ENCODE measurements at places on chromosomes 13 and 19.

DNA sequence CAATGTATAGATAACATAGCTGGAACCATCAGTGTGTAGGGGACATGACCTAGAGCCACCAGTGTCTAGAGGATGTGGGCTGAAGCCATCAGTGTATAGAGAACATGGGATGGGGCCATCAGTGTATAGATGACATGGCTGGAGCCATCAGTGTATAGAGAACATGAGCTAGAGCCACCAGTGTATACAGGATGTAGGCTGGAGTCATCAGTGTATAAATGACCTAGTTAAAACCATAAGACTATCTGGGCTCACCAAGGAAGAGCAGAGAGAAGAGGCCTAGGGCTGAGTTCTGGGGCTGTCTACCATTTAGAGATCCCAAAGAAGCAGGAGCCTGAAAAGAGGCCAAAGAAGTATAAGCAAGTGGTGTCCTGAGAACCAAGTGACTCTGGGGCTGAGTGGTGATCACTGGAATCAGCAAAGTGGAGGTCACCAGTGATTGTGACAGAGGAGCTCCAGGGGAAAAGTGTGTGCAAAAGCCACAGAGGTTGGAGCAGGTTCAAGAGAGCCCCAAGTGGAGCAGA, 41.0 kb downstream of the RFX2 start:
- no peak for DNase-seq

DNA sequence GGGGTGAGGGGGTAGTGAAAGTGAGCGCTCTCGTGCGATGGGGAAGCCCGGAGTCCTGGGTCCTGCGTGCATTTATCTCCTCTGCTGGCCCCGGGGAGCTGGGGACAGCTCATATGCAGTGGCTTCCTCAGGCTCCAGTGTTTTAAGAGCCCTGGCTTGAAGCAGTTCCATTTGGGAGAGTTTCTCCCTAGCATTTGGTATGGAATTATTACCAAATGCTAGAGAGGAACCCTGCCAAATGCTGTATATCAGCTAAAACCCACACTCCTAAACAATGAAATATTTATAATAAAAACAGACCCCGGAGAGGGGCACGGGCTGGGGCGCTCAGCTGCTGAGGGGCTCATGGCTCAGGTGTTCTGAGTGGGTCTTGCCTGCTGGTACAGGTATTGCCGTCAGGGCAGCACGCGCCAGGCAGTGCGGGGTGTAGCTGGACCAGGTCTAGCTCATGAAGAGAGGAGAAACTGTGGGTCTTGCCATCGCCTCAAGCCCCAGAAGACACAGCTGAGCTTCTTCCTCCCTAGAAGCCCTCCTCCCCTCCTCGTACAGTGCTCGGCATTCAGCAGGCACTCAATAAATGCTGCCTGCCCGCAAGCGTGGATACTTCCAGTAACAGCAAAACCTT, 163.6 kb upstream of the ZNF536 start:
- no peak for DNase-seq

DNA sequence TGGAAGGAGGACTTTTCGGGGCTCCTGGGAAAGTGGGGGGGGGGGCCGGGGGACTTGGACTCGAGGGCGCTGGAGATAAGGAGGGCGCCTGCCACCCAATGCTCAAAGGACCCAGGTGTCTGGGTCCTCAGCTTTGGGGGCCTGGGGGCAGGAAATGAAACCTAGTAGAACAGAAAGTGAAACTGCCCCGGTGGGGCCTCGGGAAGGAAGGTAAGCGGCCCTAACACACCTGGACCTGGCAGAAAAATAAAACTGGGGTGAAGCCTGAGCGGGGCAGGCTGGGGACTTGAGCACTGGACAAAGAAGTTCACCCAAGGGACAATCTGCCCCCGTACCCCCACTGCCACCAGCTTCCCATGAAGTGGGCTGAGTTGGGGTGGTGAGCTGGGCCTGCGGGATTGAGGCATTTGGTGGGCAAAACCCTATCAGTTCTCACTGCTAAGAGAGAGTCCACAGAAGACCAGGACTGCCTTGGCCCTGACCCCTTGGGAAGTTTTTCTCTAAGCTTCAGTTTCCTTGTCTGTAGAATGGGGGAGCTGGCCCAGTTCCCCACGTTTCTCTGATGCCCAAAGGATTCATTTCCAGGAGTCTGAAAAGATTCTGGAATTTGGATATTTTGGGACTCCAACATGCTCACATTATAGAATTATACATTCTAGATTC, 2.3 kb downstream of the PRKD2 start:
- DNase-seq: no peak

DNA sequence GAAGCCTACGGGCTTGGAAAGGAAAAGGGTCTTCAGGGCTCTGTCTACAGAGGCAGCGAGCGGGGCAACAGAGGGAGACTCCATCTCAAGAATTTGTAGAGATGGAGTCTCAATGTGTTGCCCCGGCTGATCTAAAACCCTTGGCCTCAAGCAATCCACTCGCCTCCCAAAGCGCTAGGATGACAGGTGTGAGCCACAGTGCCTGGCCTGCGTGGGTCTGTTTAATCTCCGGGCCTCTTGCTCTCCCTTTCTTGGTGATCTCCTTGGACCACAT, 8.1 kb downstream of the RPS9 start:
- no peak for DNase-seq

DNA sequence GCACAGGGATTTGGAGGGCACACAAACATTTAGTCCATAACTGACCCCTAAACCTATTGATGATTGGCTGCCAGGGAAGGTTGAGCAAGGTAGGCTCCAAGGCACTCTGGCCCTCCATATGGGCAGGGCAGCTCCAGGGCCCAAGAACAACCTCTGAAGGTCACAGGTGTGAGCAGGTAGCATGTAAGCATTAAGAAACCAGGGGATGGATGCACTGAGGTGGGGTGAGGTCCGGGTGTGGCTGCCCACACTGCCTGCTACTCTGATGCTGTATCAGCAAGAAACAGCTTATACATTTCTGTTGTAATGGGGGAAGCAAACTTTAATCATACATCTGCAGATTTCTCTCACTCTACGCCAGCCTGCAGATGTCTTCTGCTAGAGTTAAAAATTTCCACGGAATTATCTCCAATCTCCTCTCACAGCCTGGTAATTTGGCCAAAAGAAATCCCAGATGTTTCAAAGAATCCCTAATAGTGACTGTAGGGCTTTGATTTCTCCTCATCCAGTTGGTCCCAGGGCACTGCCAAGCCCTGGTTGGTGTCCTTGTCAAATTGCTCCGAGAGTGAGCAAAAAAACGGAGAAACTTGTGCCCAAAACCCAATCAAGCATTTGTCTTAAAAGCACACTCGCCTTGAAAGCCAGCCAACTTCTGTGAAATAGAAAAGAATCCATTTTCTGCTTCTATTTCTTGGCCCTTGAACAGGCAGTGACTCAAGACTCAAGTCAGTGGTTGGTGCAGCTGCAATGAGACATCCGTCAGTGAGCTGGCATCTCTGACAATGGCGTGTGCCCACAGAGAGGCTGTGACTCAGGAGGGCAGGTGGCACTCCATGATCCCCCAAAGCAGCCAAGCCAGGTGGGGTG, 72.5 kb upstream of the MRI1 start:
- DNase-seq: no peak

- no peak for DNase-seq
These were observed 187.5 kb upstream of the GPC6 start for GRCh38 chr13:93039131-93039530.

DNA sequence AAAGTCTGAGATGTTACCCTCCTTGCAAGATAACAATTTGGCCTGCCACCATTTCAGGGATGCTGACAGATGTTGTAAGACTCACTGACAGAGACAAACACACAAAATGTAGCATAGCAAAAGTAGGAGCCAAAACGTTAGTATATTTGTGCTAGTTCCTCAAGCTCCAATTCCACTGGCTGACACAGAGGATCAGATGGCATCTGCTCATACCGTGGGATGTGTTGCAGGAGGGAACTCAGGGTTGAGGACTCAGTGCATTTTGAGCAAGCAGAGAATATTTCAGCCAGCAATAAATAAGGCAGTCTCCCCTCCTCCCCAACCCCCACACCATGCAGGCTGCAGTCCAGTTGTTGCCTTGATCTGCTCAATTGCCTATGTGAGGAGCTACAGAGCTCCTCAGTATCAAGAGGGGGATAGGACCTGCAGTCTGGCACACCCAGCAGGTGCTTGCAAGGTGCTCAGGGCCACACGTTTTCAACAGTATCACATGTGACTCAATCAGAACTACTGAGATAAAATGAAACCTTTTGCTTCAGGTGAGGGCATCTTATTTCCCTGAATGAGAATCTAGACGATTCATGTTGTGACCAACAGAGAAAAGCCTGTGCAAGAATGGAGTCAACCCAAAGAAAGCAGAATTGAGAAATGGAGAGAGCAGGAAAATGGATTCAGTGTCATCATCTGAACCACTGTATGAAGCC, 23.6 kb upstream of the LRCH1 start:
- no peak for DNase-seq

GRCh38 chr19:41371541-41371940, 4.8 kb upstream of the TMEM91 start:
- no peak for DNase-seq

DNA sequence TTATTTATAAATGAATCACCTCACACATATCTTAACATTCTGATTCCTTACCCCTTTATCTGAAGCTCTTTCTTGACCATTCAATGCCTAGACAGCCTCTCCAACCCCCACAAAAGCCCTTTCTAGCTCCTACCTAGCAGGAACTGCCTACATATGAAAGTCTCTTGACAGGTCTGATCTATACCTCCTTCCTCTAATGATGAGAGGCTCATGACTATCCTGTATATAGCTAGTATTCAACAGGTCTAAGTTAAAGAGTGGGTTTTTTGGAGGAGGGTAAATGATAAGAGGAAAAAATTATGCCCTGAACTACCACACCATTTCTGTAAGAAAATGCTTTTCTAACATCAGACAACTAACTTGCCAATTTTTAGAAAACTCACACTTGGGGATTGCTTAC, 47.0 kb downstream of the RBM26 start:
- no peak for DNase-seq

- no peak for DNase-seq
These were observed 17.5 kb downstream of the CLDN10 start for GRCh38 chr13:95570016-95570415.

DNA sequence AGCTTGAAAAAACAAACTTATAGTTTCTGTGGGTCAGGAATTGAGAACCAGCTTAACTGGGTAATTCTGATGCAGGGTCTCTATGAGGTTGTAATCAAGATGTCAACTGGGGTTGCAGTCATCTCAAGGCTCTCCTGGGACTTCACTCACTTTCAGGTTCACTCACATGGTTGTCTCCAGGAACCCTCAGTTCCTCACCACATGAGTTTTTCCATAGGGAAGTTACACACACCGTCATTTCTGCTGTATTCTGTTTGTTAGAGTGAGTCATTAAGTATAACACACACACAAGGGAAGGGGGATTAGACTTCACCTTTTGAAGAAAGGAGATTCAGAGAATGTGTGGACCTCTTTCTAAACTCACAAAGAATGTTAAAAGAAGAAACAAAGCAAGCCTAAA, 34.9 kb upstream of the MLNR start:
- DNase-seq: no peak

DNA sequence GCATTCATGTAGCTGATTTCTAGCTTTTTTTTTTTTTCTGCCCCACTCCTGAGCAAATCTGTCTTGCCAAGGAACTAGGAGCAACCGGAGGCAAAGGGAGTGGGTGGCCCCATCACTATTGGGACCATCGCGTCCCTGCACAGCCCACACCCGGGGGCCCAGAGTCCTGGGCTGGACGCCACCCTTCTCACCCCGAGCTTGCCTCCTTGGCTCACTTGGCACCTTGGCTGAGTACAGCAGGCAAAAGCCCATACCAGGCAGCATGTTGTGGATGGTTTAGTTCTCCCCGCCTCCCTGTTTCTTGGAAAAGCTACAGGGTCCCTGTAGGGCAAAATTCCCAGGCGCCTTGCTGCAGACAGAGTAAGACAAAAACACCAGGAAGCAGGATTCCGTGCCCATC, 13.7 kb downstream of the SMIM24 start:
- no peak for DNase-seq

DNA sequence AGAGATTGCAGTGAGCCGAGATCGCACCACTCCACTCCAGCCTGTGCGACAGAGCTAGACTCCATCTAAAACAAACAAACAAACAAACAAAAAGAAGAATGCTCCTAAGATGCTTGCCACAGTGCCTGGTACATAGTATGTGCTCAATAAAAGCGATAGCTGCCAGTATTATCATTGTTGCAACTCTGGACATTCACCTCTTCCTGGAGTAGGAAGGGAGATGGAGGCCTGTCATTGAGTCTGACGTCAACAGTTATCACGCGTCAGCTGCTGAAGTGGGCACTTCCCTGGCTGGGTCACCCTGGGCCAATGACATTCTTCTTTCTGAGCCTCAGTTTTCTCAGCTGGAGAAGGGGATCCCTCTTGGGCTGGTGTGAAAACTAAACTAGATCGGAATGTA, 4.2 kb upstream of the PLAUR start:
- no peak for DNase-seq

- no peak for DNase-seq
These were observed 2130.9 kb upstream of the PCDH20 start for GRCh38 chr13:63546524-63546923.

- no peak for DNase-seq
These were observed 9.1 kb upstream of the SHISA7 start for GRCh38 chr19:55451965-55452748.

GRCh38 chr19:18322318-18322758, 538 bp downstream of the LSM4 start:
- DNase-seq: peak; percentile 11

GRCh38 chr13:47858042-47859025, 142.7 kb downstream of the SUCLA2 start:
- no peak for DNase-seq

- no peak for DNase-seq
These were observed 175.4 kb upstream of the RFC3 start for GRCh38 chr13:33642374-33643065.

DNA sequence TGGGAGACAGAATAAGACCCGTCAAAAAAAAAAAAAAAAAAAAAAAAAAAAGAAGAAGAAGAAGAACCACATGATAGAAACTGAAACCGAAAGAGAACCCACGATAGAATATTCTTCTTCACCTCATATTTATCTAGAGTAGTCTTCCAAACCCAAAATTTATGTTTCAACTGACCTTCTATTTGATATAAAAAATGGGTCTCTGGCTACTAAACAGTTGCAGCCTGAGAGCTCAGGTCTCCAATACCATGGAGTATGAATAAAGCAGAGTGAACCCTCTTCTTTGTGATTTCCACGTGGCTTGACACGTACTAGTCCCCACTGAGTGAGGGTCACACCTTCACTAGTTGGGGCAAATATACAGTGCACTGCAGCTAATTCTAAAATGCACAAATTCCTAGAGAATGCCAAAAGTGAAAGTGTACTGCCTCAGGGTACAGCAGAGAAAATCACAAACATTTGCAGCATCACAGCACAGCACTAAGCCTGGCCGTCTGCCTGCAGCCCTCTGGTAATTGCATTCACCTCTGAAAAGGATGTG, 30.8 kb upstream of the RFC3 start:
- no peak for DNase-seq

DNA sequence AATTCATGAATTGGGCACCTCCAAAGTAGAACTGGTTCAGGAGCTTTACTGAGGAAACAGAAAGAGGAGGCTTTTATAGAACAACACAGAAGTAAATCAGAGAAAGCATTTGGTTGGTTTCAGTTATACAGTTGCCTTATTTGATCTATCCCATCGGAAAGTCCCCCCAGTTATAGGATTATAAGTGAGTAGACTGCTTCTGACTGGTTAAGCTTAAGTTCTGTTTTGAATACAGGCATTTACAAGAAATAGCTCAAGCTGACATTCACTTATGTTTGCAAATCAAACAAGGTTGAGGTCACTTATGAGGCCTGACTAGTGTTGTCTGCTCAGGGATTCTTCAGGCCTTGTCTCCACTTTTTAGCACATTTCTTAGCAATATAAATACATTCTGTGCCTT, 857.4 kb downstream of the EFNB2 start:
- no peak for DNase-seq

All from NCI-H2171 (cell line).